ENCODE measurements at places on chromosomes 11 and 22.

- peak; percentile 95 for DNase-seq
Measured at GRCh38 chr22:23772649-23773473, at the start of gene MMP11. Gene MMP11, plus strand, starts transcription at chr22:23772849. Its CDS starts 22 bp downstream, at chr22:23772871.

GRCh38 chr22:36213586-36213985 lies 12.0 kb upstream of the APOL4 start:
- no peak for DNase-seq

DNA sequence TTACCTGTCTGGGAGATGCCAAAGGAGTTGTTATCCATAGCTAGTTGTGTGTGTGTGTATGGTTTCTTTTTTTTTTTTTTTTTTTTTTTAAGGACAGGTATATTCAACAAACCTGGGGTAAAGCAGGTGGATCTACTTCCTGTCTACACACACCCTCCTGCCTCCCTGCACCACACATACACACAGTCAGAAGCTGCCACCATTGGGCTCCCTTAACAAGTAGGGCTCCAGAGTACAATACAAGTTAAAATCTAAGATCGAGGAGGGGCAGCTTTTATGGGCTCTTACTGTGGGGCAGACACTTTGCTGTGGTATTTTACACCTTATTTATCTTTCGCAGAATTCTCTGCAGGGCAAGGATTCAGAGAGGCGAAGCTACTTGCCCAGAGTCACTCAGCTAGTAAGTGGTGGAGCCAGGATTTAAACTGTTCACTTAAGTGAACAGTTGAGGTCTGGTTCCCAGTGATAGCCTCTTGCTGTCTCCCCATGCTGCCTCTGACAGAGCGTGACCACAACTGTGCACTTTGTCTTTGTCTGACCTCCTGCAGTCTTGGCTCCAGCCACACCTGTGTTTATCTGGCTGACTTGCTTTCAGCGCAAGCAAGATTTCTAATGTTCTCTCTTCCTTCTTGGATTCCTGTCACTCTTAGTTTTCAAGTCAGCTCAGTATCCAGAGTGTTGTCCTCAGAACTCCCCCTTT lies 135.0 kb downstream of the CSNK2A3 start:
- DNase-seq: no peak

GRCh38 chr11:86388198-86388597 lies 13.5 kb downstream of the CCDC81 start:
- no peak for DNase-seq
